ENCODE measurements at places on chromosomes 7 and 10. TPM values are rescaled to one million over a fixed set of nuclear protein-coding genes. Genes with fewer than 3 reads are reported as not detected.

The CAV2 gene
- not detected for total RNA-seq

The SERPINE1 gene
- 0.42 TPM for total RNA-seq

The GTF2IRD2 gene
- 14.6 TPM for total RNA-seq

The OR6B1 gene
- not detected for total RNA-seq

The CPVL gene
- not detected for total RNA-seq

The LOXL4 gene
- total RNA-seq: not detected

The CYP3A4 gene
- not detected for total RNA-seq

All from OCI-LY7 (cell line).